ENCODE measurements at places on chromosomes 7 and 10. TPM values are rescaled to one million over a fixed set of nuclear protein-coding genes. Genes with fewer than 3 reads are reported as not detected.
A peak's percentile ranks its signal among the peaks of the same experiment; 100 is the strongest.

DNA sequence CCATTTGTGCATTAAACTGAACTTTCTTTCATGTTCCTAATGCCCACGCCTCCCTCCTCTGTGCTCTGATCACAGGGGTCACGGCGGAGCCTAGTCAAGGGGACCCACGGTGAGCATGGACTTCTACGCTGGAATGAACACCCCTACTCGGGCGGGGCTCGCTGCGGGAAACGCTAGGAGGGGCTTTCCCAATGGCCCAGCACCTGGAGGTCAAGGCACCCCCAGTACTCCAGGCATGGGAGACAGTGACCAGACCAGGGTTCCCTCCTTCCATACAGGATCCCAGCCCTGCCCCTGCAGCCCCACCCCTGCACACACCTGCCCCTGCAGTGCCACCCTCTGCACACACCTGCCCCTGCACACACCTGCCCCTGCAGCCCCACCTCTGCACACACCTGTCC, 27.1 kb upstream of the NKX6-2 start:
- DNase-seq: no peak

GRCh38 chr10:88433565-88434186, 149.4 kb downstream of the RNLS start:
- DNase-seq: no peak

- DNase-seq: no peak
These were observed 6.4 kb downstream of the LFNG start for GRCh38 chr7:2525658-2526630.

CFAP43 gene
- 0.17 TPM for total RNA-seq

- DNase-seq: no peak
These were observed 395.1 kb upstream of the GALNT17 start for GRCh38 chr7:70736715-70737460.

MOSPD3 gene
- total RNA-seq: 13.0 TPM

DNA sequence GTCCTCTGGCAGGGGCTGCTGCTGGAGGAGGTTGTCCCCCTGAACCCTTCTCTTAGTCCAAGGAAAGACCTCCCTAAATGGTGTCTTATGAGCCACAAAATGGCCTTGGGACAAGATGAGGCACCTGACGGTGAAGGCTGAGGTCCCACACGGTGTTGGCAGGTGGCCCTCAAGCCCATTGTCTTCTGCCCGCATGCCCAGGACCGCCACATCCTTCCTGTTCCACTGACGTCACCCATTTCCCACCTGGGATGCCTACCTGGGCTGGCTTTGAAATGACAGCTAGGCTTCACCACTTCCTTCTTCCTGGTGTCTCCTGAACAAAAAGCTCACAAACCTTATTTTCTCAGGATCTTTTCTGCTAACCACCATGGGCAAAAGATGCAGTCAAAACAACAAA, 2.1 kb upstream of the DMBT1 start:
- DNase-seq: no peak

C7orf33 gene
- not detected for total RNA-seq

SLC39A12 gene
- total RNA-seq: not detected

DNA sequence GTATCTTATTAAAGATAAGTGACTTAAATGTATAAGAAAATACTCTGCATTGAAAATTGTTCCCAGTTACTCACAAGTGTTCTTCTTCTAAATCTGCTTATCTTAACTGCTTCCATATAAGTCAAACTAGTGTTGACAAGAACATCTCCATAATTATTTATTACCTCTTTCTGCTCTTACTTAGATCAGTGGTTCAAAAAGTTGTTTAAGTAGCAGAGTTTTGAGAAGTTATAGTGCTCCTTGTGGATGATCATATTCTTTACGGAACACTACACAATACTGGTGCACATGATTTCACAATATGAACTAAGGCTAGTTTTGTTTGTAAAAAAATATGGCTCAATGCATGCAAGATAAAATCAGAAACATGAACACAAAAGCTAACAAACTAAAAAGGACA, 168.4 kb downstream of the SEMA3D start:
- DNase-seq: no peak

DNA sequence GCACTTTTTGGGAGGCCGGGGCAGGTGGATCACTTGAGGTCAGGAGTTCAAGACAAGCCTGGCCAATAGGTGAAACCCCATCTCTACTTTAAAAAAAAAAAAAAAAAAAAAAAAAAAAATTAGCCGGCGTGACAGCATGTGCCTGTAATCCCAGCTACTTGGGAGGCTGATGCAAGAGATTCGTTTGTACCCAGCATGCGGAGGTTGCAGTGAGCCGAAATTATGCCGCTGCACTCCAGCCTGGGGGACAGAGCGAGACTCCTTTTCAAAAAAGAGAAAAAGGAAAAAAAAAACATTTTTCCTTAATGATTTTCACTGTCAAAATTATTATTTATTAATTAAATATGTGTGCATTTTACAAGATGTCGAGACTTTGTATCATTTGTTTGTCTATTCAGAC, 253.6 kb downstream of the CNTNAP2 start:
- no peak for DNase-seq

DNA sequence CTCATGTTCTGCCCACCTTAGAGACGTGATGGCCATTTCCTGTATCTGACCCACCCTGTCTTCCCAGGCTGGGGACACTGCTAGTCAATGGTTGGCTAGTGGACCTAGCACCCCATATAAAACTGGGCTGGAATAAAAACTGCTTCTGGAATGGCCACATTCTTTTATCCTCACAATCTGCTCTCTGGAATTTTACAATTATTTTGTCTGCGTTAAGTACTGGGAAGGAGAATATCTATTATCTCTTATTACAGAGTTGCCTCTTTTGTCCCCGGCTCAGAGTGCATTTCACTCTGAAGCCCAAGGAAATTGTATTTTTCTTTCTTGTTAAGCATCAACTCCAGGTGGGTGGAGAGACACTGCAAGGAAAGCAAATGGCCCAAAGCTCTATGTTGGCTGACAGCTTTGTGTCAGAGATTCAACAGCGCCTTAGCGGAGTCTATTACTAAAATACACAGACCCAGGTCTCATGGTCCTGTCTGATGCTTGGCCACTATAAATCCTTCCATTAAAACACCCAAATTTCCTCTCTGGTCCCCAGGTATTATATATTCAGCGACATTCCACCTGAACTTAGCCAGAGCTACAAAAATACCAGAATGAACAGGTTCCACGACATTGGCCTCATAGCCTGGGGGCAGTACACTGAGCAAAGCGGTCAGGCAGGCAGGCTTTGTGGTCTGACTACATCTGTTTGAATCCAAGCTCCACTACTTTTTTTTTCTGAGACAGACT, 121.7 kb downstream of the PRPF18 start:
- no peak for DNase-seq

ZNF775 gene
- 17.5 TPM for total RNA-seq

- DNase-seq: no peak
These were observed 2.9 kb upstream of the OSBPL3 start for GRCh38 chr7:24982917-24983316.

GRCh38 chr10:97058521-97058920, 127.2 kb downstream of the SLIT1 start:
- no peak for DNase-seq

GRCh38 chr7:36723291-36723690, 1.0 kb downstream of the AOAH start:
- DNase-seq: no peak

- DNase-seq: no peak
These were observed 335.6 kb downstream of the ADK start for GRCh38 chr10:74486659-74487058.

VPS50 gene
- 17.9 TPM for total RNA-seq

DNA sequence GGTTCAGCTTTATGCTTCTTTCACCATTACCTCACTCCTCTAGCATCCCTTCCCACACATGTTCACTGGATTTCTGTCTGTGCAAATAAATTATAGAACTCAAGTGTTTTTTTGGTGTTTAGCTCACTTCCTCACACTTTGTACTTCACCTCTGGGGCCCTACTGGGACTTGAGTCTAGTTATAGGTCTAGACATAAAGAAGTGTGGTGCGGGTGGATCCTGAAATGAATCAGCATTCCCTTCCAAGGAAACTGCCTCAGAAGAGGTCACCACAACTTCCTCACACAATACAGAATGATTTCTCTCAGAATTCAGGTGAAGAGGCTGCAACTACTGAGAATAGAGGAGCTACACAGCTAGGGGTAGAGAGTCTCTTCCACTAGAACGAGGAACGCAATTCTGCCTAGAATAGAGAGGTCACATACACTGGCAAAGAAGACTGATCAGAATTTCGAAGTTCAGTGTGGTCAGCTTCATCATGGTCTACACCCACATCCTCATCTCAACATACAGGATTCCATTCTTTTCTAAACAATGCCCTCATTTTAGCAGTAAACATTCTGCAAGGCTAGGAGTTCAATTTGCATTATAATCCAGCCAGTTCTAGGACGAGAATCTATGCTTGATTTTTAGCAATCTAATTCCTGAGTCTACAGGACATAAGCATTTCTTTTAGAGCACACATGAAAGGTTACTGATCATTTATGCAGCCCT, 938.7 kb upstream of the PHF14 start:
- no peak for DNase-seq

DNA sequence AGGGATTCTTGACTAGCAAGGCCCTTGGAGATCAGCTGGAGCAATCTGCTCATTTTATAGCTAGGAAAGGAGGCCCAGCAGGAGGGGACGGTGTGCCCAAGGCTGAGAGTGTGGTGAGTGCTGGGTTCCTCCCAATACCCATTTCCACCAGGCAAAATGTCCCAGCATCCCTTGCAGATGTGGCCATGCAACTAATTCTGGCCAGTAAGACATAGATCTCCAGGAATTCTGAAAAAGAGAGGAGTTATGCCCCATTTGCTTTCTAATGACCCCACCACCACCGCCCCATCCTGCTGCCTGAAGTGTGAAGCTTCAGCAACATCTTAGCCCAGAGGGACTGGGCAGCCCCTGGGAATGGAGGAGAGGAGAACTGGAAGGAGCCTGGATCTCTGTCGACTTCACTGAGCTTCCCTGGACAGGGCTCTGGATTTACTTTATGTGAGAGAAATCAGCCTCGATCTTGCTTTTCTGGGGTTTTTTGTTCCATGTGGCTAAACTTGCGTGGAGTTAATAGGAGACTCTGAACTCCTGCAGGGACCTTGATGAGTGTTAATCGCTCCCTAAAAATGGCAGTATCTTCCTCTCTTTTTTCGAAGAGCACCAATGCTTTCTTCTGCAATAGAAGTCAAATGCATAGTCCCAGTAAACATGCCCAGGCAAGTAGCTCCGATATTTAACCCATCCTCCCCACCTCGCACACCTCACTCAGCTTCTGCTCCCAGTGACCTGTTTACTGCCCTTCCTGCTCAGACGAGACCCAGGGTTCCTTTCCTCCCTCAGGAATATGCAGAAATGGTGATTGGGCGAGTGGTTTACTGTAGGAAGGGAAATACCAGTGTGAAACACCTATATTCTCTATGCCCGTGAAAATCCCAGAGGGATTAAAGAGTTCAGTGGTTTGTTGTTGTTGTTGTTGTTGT, 127.5 kb upstream of the GPR26 start:
- peak; percentile 80 for DNase-seq

PRLHR gene
- 0.78 TPM for total RNA-seq

- DNase-seq: no peak
These were observed 67.7 kb downstream of the DGKB start for GRCh38 chr7:14834883-14835282.

DNA sequence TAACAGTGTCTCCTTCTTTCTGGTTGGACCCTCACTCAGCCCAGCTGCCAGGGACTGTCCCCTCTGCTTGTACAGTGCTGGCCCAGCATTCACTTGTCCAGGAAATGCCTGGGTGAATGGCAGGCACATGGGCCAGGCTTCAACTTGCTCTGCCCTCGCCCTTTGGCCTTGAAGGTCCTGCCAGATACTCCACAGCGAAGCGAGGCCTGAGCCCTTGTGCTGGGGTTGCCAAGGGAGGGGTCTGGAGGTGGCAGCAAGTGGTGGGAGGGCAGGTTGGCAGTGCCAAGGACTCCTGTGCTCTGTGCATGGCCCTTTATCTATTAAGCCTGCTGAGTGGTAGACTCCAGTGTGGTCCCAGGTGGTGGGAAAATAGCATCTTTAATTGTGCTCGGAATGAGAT, 75.7 kb downstream of the CDH23 start:
- DNase-seq: no peak

PRSS1 gene
- total RNA-seq: not detected

GRCh38 chr7:137696988-137697387, 149.8 kb downstream of the DGKI start:
- no peak for DNase-seq

PIP gene
- total RNA-seq: not detected

LSM5 gene
- 10.1 TPM for total RNA-seq

DNA sequence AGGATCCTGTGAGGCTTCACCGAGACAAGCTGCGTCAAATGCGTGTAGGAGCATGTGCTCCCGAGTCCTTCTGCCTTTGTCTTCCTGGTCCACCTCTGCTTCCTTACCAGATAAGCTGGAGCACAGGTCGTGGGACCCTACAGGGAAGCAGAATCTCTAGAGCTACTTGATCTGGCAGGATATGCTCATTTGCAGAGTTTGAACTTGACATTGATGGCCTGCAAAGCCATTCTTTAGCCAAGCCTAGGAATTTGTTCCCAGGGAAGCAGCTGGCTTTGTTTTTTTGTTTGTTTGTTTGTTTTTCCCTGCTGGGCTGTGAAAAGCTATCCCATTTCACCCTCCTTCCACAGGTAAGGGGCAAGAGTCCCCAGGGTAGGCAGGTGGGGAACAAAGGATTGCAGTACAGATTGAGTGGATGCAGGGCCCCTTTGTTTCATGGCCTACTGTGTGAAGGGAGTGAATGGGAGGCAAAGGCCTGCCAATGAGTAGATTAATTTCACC, 200.0 kb upstream of the BMPER start:
- DNase-seq: no peak

CYP2C9 gene
- total RNA-seq: not detected

NPY4R2 gene
- not detected for total RNA-seq

DNA sequence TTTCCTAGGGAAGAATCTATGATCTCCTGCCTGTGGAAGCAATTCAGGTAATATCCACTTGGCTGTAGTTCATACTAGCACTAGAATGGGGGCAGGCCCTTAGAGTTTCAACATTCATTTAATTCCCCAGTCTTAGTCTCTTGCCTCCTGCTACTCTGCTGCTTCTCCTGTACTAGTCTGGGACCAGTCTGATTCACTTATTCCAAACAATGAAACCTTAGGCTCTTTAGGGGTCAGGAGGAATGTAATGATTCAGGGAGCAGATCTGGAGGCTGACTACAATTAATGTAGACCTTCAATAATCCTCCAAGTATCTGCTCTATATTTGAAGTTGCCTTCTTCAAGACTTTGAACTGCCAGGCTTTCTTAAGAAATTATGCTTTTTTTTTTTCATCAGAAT, 101.8 kb downstream of the GNAT3 start:
- DNase-seq: no peak

BTBD16 gene
- total RNA-seq: not detected

DNA sequence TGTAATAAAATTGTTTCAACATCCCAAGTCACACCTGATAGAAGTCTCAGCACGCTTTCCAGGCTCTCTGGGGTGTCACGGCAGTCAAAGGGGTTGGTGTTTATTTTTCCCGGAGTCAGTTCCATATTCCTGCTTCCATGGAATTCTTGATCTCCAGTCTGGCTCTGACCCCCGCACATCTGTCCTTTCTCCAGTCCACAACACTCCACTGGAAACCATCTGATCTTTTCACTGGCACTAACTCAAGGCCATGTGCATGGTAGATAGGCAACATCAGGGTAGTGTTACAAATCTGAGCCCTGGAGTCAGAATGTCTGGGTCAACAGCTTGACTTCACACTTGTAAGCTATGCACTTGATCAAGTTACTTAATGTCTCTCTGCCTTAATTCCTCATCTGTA, 176.2 kb downstream of the WDR11 start:
- DNase-seq: no peak

- no peak for DNase-seq
These were observed 366.2 kb downstream of the WDR11 start for GRCh38 chr10:121217331-121217730.
